ENCODE measurements at places on chromosomes 5 and 9.

- peak; percentile 87 for DNase-seq
Observed at GRCh38 chr5:150516011-150516410, 8.1 kb downstream of the NDST1 start.

DNA sequence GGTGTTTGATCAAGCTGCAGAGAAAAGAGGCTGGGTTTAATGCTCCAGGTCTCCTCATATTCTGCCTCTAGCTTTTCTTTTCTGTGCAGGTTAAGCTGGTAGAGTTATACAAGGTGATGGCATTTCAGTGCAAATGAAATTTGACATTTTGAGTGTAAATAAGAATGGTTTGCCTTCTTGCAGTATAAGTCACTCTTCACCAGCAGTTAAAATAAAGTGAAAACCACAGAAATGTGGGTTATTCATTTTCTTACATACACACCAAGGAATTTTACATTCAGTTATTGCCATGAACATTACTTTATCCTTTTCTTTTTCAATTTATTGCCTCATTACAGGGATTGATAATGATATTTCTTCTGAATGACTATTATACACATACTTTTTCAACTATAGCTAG is 337.5 kb upstream of the PCSK5 start:
- no peak for DNase-seq

- DNase-seq, result no peak
Observed at GRCh38 chr5:169880012-169880663, 100.2 kb downstream of the INSYN2B start.

DNA sequence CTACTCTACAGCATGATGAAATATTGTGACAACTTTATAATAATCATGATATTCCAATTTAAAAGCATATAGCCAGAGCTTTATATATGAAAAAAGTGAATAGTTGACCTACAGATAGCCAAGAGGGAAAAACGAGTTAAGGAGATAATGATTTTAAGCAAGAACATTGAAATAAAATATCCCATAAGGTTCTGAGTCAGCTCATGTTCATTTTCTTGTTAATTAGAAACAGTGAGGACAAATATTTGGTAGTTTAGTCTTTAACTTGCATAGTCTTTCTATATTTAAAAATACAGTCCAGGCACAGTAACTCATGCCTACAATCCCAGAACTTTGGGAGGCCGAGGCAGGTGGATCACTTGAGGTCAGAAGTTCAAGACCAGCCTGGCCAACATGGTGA is 55.8 kb upstream of the CDH6 start:
- no peak for DNase-seq

DNA sequence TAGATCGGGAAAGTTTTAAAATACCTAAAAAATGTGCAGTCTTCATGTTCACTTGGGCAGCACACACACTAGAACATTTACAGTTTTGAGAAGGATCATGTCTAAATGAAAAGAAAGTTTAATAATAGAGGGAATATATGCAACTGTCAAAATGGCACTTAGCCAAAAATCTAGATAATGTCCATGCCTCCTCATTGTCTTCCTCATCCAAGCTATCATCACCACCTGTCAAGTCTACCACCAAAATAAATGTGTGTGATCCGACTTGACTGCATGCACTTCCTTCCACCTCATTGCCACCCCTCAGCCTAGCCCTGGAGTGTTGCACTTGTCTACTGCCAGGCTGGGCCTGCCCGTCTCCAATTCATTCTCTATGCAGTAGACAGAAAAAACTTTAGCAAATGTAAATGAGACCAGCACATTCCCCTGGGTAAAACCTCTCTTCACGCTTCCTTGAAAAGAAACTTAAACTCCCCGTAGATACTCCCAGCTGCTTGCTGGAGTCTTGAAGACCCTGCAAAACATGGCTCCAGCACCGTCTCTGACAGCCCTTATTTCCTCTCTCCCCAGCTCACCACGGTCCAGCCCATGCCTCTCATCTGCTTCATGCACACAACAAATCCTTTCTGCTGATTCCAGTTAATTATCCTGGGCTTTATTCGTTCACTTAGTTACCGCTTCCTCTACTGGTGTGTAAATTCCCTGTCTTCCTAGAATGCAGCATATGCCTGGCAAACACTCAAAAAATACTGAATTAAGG is 66.9 kb downstream of the FANCC start:
- no peak for DNase-seq

DNA sequence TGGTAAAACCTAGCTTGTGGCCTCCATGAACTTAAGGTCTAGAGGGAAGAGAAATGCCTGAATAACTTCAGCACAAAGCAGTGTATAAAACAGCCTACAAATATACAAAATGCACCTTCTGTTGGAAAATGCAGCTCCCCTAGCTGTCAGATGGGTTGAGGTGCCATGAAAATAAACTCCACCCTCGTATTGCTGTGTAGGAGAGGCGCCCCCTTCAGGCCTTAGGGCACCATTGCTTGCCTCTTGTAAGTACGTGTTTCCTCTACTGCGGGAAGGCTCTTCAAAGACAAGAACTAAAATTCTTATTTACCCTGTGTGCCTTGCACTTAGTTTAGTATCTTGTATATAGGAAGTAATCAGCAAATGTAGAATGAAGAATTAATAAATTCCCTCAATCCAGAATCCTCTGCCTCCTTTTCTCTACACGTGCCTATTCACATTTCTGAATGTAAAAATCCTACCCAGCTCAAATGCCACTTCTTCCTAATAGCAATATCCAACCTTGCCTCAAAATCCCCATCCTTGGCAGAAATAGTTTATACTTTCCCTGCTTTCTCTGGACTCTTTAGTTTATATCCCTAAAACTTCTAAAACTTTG is 393.7 kb upstream of the PDE4D start:
- DNase-seq, result peak; percentile 35

DNA sequence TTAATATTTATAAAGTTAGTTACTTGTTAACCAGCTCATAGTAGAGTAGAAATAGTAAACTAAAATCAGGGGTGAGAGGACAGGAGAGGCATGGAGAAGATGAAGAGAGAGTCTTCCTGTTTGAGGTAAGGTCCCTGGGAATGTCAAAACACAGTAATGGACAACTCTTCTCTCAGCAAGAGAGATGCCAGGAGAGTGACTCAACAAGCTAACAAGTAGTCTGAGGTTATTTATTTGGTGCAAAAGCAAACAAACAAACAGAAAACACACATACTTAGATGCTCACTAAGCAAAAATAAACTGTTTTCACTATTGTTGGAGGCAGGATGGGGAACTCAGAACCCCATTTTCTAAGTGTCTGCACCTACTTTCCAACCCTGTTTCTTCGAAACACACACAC is 333.2 kb upstream of the RFX3 start:
- DNase-seq, result no peak

GRCh38 chr5:905139-905642 is 12.5 kb downstream of the TRIP13 start:
- no peak for DNase-seq

DNA sequence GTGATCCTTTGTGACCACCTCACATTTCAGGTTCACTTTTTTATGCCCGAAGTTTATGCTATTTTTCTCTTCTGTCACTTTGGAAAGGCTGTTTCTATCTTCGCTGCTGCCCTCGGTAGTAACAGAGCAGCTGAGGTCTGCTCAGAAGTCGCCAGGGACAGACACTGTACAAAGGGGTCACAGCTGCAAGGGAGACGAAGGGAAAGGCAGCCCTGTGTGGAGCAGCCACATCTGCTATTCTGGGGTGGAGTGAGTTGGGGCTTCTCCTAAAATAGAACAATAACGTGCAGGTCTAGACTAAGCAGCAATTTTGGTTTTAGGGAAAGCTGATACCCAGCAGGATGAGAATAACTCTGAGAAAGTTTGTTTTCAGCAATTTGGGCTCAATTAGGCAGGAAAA is 72.5 kb downstream of the ACTL7B start:
- DNase-seq, result no peak

GRCh38 chr5:155540000-155540595 is 526.5 kb downstream of the KIF4B start:
- no peak for DNase-seq

DNA sequence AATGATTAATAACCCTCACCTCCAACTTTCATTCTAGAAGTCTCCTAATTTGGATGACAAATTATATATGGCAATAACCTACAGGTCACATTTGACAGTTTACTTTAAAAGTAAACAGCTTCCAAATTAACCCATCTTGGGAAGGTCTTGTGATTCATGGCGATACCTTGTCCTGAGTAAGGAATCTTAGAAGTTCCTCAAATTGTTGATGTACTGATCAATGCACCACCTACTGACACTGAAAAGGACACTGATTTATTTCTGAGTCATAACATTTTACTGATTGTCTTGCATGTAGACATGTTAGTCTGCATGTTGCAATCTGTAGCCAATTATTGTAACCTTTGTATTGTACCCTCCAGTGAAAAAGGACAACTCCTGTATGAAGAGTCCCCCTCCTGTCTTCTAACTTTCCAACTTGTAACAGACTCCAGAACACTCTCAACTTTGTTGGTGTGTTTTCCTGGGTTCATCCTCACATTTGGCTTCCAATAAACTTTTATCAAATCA is 16.0 kb upstream of the SLC22A5 start:
- no peak for DNase-seq

DNA sequence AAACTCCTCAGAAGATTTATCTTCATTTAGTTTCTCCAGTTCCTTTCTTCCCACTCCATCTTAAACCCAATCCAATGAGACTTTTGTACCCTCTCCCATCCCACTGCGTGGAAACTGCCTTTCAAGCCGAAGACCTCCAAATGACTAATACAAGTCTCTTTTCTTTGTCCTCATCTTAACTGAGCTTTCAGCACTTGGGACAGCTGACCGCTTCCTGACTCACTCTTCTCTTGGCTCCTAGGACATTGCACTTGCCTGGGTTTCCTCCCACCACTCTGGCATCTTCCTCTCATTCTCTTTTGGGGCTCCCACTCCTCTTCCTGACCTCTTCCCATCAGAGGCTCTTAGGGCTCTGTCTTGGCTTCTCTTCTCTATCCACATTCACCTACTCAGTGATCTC is 243.7 kb downstream of the HSPA4 start:
- DNase-seq, result no peak

- DNase-seq, result no peak
Observed at GRCh38 chr9:37060833-37061232, 26.8 kb upstream of the PAX5 start.

DNA sequence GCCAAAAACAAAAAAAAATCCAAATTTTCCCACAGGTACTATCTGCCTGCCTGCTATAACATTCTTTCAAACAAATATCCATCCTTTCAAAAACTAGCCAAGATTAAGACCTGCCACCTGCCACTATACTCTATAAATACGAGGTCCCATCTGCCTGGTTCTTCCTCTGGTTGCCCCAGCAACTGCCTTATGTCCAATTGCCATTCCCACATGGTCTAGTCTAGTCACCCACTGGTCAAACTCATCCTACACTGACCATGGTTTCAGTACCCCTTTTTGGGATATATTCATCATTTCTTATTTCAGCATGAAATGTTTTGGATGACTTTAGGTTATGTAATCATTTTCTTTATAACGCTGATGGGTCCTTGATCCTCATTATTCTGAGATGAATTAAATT is 95.1 kb upstream of the CCNG1 start:
- no peak for DNase-seq

GRCh38 chr5:107437986-107438510 is 232.7 kb downstream of the EFNA5 start:
- DNase-seq, result no peak

GRCh38 chr9:93028448-93029006 is 30.0 kb upstream of the SUSD3 start:
- no peak for DNase-seq

- DNase-seq, result no peak
Observed at GRCh38 chr9:133282464-133283238, 7.7 kb upstream of the ABO start.

DNA sequence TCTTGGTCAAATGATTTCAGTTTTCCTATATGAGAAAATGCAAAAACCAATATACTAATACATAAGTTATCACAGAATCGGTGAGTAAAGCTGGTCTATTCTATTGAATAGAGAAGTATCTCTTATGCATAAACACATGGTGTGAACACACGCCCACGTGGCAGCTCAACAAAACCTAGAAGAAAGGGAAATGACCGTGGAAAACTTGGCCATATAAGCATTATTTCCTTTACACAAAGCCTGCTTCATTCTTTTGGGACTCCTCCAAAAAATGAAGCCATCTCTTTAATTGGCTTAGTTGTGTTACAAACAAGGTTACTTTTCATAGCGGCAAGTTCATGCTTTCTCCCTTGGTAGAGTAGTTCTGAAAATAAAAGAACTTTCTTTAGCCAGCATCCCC is 183.2 kb downstream of the TMEM161B start:
- DNase-seq, result no peak

GRCh38 chr5:110940136-110940535 is 131.4 kb upstream of the TSLP start:
- DNase-seq, result no peak

All from fibroblast of the aortic adventitia (primary cell).